ACHN (cell line): ENCODE measurements at places on chromosomes 1 and 21.

- no peak for DNase-seq
Measured at GRCh38 chr1:226511296-226511695, 37.3 kb upstream of the STUM start.

DNA sequence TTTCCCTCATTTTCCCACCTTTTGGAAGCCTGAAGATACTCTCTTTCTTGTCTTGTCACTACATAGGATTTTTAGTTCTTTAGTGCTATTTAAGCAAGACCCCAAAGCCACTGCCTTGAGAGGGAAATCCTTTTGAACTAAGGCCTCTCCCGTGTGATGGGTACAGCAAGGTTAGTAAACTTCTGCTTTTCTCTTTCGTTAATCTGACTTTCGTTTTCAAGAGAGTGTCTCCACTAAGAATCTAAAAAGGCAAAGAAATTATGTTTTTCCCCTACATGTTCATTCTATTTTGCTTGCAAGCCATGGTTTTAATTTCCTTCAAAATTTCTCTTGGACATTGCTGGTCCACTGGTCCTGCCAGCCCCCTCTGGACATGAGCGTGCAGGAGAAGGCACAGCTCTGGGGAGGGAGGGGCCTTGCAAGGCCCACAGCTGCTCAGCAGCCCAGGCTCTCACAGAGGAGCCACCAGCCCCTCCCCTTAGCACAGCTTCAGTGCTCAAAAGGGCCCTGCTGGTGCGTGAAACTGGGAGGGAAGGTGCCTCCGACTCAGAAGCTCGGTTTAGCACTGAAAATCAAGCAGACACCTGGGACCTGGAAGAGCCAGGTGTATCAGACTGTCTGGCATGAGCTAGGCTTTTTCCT lies 210.9 kb upstream of the GALNT2 start:
- DNase-seq: no peak

GRCh38 chr1:3685222-3685621 lies 32.9 kb downstream of the TP73 start:
- no peak for DNase-seq

DNA sequence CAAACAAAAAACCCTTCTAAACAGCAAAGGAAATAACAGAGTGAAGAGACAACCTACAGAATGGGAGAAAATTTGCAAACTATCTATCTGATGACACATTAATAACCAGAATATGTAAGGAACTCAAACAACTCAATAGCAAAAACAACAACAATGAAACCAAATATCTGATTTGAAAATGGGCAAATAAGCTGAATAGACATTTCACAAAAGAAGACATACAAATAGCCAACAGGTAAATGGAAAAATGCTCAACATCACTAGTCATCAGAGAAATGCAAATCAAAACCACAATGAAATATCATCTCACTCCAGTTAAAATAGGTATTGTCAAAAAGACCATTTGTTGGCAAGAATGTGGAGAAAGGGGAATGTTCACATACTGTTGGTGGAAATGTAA lies 57.6 kb upstream of the RC3H1 start:
- no peak for DNase-seq

- no peak for DNase-seq
Measured at GRCh38 chr1:89576013-89576412, 51.4 kb downstream of the LRRC8B start.

- DNase-seq: no peak
Measured at GRCh38 chr1:112688781-112689193, 14.3 kb downstream of the MOV10 start.

DNA sequence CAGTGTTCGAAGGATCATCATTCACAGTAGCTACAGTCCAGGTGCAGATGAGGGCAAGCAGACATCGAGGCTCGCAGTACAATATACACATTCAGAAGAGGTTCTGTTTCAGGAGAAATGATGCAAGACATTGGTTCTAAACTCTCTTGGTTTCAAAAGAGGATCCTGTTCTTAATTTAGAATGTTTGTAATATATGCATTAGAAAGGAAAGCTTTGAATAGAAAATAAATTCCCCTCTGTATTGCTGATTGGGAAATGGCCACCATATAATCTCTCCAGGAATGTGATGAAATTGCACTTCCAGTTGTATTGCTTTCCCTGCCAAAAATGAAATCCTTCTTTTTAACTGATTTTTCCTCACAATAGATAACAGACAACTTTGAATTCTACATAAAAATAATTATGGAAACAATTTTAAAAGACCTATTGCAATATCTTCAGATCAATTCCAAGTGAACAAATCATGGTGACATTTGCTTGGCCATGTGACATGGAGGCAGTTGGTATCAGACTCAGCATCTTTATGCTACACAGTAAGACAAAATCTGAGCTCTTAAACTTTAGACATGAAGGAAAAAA lies 27.6 kb upstream of the SIPA1L2 start:
- no peak for DNase-seq

DNA sequence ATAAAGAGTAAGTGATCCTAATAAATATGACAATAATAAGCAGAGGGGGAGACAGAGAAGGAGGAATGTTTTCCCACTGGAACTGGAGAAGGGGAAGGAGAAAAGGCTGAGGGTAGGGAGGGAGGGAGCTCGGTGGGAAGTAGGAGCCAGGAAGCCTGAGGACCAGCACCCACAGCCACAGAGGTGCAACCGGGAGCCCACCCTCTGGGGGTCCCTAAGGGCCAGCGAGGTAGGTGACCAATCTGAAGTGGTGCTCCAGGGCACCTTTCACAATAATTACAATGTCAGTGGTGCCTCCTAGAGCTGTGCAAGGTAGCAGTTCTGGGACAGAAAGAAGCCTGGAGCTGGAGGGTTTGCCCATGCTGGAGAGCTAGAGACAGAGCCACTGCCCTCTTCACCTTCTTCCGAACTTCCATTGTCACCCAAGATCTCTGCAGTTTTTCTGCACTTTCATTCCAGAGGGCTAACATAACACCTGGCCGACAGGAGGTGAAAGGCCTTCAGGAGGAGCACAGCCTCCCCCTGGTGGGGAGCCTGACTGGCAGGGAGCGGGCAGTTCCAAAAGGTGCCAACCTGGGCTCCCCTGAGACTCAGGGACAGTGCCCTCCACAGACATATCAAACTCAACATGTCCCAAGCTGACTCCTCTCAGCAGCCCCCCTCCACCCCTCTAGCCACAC lies 4.1 kb upstream of the AHCYL1 start:
- peak; percentile 41 for DNase-seq

DNA sequence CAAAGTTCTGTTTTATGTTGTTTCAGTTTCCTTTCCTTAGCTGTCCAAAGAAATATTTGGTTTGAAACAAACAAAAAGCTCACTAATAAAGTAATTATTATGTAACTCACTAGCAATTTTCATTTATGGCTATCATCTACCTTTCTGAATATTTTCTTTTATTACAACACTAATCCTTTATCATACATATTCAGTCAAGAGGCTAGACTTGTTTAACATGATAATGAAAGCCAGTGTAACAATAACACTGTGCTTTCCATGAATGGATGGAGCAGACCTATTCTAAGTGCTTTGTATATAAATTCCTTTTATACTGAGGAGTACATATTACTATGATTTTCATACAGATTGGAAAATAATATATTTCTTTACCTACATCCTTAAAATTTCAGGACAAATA lies 972.8 kb upstream of the ADGRL4 start:
- no peak for DNase-seq

- peak; percentile 14 for DNase-seq
Measured at GRCh38 chr1:113874012-113874879, 2.7 kb upstream of the PTPN22 start.

DNA sequence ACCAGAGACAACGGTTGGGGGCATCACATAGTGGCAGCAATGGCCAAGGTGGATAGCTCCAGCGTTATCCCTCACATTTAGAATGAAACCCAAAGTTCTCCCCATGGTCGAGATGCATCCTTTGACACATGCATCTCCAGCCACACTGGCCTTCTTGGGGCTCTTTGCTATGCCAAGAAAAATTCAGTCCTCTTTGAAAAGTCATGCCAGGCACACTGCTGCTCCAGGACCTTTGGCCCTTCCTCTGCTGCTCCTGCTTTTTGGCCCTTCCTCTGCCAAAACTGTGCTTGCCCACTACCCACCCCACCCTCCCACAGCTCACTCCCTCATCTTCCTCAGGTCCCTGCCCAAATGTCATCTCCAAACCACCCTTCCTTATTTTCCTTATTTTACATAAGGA lies 106.4 kb downstream of the C1orf94 start:
- DNase-seq: no peak

DNA sequence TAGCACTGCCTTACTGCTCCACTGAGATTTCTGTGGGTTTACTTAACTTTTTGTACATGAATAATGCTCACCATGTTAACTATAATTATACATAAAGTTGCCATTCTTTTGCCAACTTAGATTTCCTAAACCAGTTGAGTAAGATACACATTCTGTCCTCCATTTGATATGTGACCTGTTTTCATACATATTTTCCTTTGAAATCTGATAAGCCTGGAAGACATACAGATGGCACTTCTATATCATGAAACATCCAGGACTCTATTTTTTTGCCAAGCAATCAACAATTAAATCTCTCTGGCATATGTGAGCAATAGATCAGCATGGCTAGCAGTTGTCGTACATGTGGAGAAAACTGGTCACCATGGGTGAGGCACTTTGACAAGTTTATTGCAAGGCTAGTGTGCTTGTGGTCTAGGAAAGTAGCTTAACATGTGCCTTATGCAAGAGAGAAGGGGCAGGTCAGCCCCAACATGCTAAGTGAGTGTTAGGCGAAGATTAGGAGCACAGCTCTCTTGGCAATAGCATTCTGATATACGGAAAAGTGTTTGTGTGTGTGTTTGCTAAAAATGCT lies 14.2 kb downstream of the PRRX1 start:
- DNase-seq: no peak

- DNase-seq: no peak
Measured at GRCh38 chr1:104235141-104235540, 485.4 kb downstream of the AMY1C start.

DNA sequence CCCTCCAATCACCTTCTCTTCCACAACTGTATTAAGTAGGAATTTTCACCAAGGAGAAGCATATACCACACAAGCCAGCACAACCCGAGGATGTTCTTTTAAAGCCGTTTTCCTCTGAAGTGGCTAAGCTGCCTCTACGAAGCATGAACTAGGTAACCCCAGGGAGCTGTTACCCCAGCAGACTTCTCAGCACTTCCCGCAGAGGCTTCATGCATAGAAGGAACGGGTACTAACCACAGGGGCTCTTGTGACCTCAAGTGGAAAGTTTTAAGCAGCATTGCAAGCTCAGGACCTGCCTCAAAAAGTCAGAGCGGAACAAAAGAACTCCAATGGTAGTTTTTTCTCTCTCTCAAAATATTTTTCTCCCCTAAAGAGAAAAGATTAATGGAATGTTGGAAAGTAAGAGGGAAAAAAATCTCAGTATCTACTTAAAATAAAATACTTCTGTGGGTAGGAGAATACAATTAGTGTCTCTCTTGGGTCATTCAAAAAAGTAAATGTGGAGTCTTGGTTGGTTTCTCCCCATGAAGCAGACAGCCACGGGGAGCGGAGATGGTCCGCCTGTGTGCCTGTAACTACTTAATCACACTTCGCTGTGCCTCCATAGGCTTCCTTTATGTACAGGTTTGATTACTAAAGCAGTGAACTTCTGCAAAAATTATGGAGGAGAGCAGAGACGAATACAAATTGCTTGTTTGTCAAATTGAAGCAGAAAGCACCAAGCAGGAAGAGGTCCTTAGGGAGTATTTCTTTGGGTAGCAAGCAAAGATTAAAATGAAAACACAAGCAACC lies 40.9 kb downstream of the STX6 start:
- no peak for DNase-seq

- DNase-seq: no peak
Measured at GRCh38 chr1:41240781-41241353, 1.2 kb downstream of the SCMH1 start.

DNA sequence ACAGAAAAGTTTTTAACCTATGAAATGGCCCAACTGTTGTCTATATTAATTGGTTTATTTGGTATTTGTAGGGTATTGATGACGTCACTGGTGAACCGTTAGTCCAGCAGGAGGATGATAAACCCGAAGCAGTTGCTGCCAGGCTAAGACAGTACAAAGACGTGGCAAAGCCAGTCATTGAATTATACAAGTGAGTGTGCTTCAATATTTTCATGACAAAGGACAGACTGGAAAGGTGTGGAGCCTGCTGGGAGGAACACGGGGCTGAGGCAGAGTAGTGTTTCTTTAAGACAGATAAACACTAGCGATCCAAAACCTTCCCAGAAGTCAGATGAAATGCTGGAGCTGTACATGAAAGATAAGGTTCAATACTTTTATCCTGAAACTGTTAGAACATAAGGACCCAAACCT lies 76.7 kb downstream of the AK4 start:
- no peak for DNase-seq

DNA sequence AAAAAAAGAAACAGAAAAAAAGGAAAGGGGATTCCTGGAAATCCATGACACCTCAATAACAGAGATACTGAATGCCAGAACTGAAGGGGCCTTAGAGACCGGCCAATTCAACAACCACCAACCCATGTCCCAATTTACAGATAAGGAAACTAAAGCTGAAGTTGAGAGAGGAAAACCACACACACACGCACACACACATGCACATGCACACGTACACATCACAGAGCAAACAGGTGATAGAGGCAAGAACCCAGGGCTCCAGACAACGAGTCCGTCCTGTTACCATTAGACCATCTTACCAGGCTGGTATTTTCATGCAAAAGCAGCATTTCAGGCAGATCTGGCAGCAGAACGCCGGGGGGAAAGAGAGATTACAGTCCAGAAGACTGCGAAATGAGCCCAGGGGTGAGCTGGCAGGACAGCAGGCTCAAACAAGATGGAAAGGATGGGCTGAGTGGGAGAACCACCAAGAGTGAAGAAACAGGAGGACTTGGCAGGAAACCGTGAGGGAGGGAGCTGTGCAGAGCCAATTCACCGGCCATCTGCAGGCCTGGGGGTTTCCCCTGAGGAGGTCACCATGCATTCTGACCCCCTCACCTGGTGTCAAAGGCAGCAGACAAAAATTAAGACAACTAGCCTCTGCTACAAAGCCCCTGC lies 43.5 kb downstream of the PAFAH2 start:
- no peak for DNase-seq

DNA sequence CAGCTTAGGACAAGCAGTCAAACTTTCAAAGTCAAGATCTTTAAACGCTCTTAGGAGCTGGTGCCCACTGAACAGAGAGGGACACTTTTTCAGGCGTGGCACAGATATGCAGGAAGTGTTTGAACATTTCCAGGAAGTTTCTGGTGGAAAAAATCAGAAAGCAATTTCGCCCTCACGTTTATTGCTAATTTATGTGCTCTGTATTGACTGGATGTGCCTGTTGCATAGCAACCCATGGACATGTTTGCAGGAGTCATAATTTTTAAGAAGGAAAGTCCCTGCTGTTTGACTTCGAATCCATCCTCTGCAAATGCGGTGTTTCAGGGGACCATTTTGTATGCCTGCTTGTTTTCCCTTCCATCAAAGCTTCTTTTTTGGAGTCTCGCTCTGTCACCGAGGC lies 239.9 kb upstream of the IRF2BP2 start:
- DNase-seq: no peak

DNA sequence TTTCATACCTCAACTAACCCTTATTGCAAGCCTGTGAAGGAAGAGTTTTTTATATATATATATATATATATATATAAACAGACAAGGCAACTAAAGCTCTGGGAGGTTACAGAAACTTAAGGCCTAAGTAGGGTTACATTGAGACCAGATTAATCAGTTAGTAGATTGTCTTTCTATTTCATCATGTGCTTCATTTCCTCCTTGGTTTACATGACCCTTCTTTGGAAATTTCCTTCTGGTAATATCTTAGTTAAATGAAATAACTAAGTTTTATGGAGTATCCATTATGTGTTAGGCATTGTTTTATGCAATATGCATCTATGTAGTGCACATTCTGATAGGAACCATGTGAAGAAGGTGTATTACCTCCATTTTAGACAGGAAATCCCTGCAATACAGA lies 112.7 kb downstream of the FGGY start:
- DNase-seq: no peak

GRCh38 chr1:15966081-15966955 lies 9.6 kb downstream of the ZBTB17 start:
- no peak for DNase-seq
